Hepatic stellate cell (primary cell): ENCODE measurements at places on chromosomes 3 and 15.
A peak's percentile ranks its signal among the peaks of the same experiment; 100 is the strongest.

GRCh38 chr15:89877083-89877425 lies 16.7 kb downstream of the AP3S2 start:
- no peak for DNase-seq

- no peak for DNase-seq
Observed at GRCh38 chr15:39896101-39896500, 24.0 kb downstream of the GPR176 start.

GRCh38 chr3:90007778-90008499 lies 900.5 kb downstream of the EPHA3 start:
- no peak for DNase-seq

DNA sequence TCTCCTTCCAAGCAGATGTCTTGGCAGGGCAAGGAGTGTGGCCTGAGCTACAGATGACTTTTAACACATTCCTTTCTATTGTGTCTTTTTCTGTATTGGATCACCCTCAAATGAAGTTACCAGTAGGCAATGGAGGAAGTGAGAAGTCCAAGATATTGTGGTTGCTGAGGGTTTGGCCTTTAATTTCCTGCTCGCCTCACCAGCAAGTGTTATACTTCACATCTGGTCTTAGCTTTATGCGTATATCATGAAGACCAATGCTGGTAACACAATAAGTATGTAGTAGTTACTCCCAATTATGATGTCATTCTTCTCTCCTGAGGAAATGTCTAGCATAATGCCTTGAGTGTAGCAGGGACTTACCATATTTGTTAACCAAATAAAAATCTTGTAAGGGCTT lies 179.9 kb downstream of the ZIC1 start:
- DNase-seq, result no peak

DNA sequence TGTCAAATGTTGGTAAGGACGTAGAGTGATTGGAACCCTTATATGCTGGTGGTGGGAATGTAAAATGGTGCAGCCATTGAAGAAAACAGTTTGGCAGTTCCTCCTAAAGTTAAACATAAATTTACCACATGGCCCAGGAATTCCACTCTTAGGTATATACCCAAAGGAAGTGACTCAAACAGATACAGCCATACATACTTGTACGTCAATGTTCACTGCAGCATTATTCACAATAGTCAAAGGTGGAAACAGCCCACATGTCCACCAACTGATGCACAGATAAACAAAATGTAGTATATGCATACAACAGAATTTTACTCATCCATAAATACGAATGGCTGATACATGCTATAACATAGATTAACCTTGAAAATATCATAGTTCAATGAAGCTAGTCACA lies 13.2 kb downstream of the CLASP2 start:
- DNase-seq, result no peak

GRCh38 chr3:160968761-160969160 lies 136.4 kb downstream of the B3GALNT1 start:
- DNase-seq, result no peak

- DNase-seq, result peak; percentile 64
Observed at GRCh38 chr3:5194801-5195509, 7.4 kb downstream of the EDEM1 start.

GRCh38 chr3:11377719-11378118 lies 105.5 kb downstream of the ATG7 start:
- no peak for DNase-seq
